ENCODE measurements at places on chromosomes 2 and 18.

- DNase-seq, result no peak
Observed at GRCh38 chr18:23825496-23825895, 136.2 kb downstream of the LAMA3 start.

GRCh38 chr2:240553956-240554480 is 3.8 kb downstream of the ANKMY1 start:
- no peak for DNase-seq

DNA sequence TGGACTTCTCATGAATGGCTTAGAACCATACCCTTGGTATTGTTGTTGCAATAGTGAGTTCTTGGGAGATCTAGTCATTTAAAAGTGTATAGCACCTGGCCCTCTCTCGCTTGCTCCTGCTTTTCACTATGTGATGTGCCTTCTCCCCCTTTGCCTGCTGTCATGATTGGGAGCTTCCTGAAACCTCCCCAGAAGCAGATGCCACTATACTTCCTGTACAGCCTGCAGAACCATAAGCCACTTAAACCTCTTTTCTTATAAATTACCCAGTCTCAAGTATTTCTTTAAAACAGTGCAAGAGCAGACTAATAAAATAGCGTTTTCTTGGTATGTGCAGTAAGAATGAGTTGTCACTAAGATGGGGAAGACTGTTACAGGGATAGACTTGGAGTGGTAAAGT is 31.6 kb downstream of the BAZ2B start:
- DNase-seq, result peak; percentile 68

GRCh38 chr2:143734507-143734906 is 605.3 kb downstream of the ARHGAP15 start:
- DNase-seq, result no peak

DNA sequence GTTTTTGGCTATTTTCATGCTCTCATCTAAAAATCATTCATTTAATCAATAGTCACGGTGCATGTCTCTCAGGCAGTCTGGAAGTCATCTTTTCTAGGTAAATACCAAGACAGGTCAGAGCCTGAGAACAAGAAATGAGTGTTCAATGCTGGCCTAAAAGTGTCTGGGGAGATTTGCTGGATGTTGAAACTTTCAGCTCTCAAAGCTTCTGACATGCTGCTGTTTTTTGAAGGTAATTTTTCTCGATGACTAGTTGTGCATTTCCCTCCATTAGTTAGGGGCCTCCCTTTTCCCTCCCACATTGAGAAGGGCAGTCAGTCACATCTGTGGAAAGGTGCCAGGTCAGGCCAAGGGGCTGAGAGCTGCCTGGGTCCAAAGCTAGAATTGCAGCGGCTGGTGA is 115.6 kb downstream of the LPIN1 start:
- no peak for DNase-seq

- DNase-seq, result no peak
Observed at GRCh38 chr18:30245766-30246455, 796.6 kb downstream of the DSC3 start.

DNA sequence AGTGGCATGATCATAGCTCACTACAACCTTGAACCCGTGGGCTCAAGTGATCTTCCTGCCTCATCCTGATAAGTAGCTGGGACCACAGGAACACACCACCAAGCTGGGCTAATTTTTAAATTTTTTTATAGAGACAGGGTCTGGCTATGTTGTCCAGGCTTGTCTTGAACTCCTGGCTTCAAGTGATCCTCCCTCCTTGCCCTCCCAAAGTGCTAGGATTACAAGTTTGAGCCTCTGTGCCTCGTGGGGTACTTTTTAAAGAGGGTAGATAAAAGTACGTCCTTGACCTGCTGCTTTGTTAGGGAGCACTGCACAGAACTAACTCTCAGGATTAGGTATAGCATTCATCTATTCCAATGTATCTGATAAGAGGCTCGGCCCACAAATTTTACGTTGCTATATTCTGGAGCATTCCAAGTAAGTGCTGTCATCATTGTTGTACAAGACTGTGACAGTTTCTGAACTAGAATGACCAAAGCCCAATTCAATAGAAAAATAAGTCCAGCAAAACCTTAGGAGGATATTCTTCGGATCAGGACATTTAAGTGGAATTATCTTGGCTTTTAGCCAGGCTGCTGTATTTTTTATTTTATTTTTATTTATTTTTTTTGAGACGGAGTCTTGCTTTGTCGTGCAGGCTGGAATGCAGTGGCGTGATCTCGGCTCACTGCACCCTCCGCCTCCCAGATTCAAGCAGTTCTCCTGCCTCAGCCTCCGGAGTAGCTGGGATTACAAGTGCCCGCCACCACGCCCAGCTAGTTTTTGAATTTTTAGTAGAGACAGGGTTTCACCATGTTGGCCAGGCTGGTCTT is 4.1 kb downstream of the MTCL1 start:
- no peak for DNase-seq

- DNase-seq, result peak; percentile 66
Observed at GRCh38 chr2:78979380-78980151, 45.9 kb upstream of the REG3G start.

- no peak for DNase-seq
Observed at GRCh38 chr2:2876331-2877221, 501.0 kb downstream of the EIPR1 start.

DNA sequence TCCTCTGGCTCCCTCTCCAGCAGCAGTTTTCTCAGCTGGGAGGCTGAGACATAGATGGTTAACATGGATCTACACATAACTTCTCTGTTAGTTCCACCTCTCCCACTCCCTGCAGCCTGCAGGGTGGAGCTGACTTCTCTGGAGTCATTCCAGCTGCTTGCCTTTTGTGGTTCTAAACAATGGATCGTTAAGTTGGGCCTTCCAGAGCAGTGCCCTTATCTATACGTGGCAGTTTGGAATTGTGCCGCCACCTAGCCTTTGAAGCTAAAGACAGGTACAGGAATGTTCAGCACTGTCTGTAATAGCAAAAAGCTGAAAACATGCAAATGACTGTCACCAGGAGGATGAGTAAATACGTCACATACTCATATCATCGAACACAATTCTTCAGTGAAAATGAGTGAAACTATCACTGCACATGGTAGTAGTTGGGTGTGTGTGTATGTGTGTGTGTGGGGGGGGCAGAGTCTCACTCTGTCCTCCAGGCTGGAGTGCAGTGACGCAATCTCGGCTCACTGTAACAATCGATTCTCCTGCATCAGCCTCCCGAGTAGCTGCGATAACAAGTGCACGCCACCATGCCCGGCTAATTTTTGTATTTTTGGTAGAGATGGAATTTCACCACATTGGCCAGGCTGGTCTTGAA is 50.3 kb downstream of the SH2D6 start:
- no peak for DNase-seq

DNA sequence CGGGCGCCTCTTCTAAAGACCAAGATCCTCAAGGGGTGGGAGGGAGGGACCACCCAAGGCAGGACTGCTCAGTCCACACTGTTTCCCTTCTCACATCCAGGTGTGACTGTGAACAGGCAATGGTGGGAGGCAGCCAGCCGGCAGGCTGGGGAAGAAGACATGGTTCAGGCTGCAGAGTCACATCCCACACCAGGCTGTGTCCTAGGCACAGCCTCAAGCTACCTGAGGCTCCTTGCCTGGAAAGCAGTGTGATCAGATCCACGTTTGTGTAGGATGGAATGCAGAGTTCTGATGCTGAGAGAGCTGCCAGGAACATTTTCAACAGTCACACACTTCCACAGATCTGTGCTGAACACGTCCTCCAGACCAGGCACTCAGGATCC is 16.4 kb downstream of the SLC66A2 start:
- DNase-seq, result no peak

DNA sequence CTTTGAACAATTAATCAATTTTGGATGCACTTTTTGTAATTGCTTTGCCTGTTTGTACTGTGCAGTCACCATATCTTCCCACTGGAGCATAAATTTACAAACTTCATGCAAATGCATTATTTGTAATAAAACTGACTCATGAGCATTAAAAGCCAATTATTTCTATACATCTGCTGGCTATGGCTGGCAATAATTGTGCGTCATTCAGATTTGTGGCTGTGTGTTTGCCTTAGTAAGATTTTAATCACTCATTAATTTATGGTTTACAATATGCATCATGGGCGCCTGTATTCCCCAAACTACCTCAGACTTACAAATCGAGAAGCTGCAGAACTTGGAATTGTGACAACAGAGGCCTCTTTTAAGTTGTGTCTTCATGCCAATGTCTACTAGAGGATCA is 132.4 kb upstream of the TRIB2 start:
- no peak for DNase-seq

- no peak for DNase-seq
Observed at GRCh38 chr18:55570966-55571365, 17.0 kb downstream of the TCF4 start.

GRCh38 chr2:239318151-239318611 is 82.6 kb downstream of the HDAC4 start:
- no peak for DNase-seq

- no peak for DNase-seq
Observed at GRCh38 chr2:3429066-3429610, 49.6 kb downstream of the TRAPPC12 start.

GRCh38 chr2:3971652-3972192 is 268.3 kb downstream of the DCDC2C start:
- DNase-seq, result no peak

- DNase-seq, result peak; percentile 69
Observed at GRCh38 chr2:201116115-201116958, at the start of gene CFLAR. CFLAR (plus strand) TSS chr2:201116164; CDS start chr2:201129866, 13,702 bp downstream.

- DNase-seq, result no peak
Observed at GRCh38 chr2:177692783-177693269, 300.3 kb downstream of the AGPS start.

GRCh38 chr18:14104906-14105748 is 27.1 kb downstream of the ZNF519 start:
- DNase-seq, result no peak

- no peak for DNase-seq
Observed at GRCh38 chr18:41320100-41320499, 634.9 kb upstream of the PIK3C3 start.

- peak; percentile 26 for DNase-seq
Observed at GRCh38 chr18:62285281-62285680, 39.8 kb upstream of the TNFRSF11A start.

DNA sequence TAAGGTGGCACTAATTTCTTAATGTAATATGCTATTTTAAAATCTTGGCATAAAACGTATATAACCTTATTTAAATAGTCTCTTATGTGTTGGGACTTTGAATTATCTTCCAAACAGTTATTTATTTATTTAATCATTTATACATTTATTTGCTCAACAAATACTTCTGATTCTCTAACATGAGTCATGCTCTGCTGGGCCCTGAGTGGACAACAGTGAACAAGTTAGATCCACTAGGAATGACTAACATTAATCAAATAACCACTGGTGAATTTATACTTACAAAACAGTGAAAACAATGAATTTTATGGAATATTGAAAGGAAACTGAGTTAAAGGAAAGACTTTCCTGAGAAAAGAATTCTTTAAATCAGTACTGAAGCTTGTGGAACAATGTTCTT is 1257.2 kb upstream of the CHAC2 start:
- no peak for DNase-seq

DNA sequence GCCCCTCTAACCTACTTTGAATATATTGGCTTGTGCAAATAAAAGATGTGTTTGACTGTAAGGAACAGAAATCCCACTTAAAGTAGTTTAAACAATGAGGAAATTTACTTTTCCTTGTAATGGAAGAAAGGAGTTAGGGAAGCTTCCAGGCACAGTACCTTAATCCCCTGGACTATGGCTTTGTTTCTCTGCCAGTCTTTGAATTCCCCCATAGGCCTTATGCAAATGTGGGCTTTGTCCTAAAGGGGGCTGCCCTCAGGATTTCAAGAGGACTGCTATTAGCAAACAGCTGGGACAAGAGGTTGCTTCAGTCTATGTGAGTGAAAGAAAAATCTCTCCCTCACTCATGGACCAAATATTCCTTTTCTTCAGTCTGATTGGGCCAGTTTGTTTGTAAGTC is 255.1 kb upstream of the THSD7B start:
- no peak for DNase-seq

DNA sequence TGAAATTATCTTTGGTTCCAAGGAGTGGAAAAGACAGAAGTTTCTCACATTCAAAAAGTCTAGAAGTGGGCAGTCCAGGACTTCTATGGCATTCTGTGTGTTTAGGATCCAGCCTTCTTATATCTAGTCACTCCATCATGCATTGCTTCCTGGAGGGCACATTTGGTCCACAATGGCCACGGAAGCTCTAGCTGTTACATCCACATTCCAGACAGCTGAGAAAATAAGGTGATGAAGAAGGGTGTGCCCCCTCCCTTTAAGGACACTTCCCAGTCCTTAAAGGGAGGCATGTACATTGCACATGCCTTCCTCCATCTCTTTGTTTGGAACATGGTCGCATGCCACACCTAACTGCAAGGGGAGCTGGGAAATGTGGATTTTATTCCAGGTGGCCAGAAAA is 59.9 kb upstream of the BZW1 start:
- DNase-seq, result no peak

- no peak for DNase-seq
Observed at GRCh38 chr2:186422226-186422625, 63.8 kb upstream of the ZC3H15 start.

All from KBM-7 (cell line).